ENCODE measurements at places on chromosomes 1 and 21.

DNA sequence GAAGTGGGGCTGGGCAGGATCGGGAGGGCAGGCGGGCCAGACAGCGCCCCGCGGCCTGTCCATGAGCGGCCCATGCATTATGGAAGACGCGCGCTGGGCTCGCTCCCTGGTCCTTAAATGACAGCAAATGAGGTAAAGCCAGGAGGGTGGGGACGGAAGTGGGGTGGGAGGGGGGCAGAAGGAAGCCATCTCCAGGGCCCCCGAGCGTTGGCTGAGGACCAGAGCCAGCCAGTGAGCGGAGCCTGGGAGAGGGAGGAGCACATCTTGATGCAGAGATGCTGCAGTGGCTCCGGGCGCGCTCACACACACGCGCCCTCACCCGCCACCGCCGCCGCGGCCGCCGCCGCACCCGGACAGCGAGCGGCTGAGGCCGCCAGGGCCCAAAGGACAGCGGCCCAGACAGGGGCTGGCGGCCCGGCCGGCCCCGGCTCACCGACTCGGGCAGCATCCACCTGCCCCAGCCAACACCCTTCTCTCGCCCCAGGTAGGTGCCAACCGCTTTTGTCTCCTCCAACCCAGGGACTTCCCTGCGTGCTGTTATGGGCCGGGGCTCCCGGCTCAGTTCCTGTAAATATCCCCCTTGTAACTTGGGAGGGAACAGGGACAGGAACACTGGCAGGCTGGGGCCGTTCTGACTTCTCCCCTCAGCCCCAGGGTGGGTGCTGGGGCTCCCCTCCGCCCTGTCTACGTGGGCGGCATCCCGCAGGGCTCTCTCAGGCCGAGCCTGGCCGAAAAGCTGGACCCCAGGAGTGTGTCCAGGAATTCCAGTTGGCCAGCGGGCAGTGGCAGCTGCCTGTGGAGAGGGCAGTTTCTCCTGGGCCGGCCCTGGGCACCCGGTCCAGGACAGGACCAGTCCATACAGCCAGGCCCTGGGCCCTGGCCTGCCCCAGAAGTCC lies at the start of gene CNTN2:
TSS of gene CNTN2 (plus strand) at position 302 of the 896 bp plus-strand sequence. CDS start 9,974 bp downstream, outside the sequence.
- no peak for DNase-seq

DNA sequence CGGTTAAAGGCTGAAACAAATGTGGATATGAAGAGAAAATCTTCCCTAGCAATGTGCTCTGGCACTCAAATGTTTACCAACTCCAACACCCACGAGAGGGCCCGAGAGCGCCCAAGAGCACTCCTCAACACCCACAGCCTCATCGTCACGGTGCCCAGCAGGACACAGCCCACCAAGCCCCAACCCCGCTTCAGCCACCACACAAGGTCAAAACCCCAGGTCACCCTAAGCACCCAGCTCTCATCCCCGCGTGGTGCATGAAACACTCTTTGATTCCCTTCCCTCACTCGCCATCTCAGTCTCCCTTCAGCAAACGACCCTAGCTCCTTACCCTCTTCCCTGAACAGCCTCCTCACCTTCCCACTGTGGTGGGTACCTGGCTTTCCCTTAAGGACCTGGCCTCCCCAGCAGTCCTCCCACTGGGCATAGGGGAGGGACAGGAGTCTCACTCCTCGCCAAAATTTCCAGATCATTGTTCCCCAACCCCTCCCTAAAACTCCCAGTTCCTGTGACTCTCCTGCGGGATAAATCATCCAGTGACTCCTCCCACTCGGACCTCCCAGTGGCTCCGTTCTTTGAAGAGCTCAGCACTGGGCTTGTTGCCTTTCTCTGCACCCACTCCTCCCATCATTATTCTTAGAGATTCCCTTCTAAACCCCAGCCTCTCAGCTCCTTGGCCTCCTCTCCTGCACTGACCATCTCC lies 170.4 kb upstream of the SYT6 start:
- no peak for DNase-seq

DNA sequence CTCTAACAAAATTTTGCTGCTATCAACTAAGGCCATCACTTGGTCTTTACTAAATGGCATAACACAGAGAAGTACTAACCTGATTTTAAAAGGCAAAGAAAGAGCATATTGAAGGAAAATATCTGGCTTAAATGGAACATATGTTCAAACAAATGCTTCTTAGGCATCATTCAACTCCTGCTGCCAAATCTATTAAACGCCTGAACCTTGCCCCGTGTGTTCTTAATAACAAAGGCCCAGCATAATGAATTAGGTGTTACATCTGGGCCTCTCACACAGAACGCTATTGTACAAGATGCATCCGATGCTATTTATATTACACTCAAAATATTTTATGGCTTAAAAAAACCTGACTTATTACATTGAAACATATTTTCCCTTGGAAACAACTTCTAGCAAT lies 48.4 kb downstream of the B3GALNT2 start:
- no peak for DNase-seq

- no peak for DNase-seq
Measured at GRCh38 chr21:34565238-34565637, 49.7 kb downstream of the RCAN1 start.

- DNase-seq = no peak
Measured at GRCh38 chr1:231016966-231017365, 23.1 kb downstream of the FAM89A start.

GRCh38 chr1:243980471-243980870 lies 70.6 kb upstream of the ZBTB18 start:
- no peak for DNase-seq

GRCh38 chr1:167109125-167109524 lies 15.2 kb downstream of the STYXL2 start:
- no peak for DNase-seq

GRCh38 chr1:32221581-32221979 lies 573 bp downstream of the TMEM234 start:
- no peak for DNase-seq

GRCh38 chr1:51442198-51442597 lies 76.9 kb downstream of the EPS15 start:
- no peak for DNase-seq

- DNase-seq = no peak
Measured at GRCh38 chr1:115539061-115539460, 102.7 kb upstream of the VANGL1 start.

DNA sequence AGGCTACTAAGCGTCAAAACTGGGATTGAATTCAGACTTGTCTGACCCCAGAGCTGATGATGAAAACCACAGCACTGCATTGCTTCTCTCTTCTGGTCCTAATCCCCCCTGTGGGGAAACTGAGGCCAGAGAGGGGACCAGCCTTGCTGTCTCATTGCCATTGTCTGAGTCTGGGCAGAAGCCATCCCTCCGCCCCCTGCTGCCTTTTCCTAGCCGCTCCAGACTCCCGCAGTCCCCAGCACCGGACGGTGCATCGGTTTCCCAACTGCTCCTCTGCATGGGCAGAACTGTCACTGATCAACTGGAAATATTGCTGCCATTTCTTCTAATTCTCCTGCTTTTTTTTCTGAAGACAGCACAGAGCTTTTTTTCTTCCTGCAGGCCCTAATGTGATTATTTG lies 157.4 kb downstream of the ACTL8 start:
- no peak for DNase-seq

GRCh38 chr1:33819913-33820311 lies 44.0 kb upstream of the HMGB4 start:
- no peak for DNase-seq

DNA sequence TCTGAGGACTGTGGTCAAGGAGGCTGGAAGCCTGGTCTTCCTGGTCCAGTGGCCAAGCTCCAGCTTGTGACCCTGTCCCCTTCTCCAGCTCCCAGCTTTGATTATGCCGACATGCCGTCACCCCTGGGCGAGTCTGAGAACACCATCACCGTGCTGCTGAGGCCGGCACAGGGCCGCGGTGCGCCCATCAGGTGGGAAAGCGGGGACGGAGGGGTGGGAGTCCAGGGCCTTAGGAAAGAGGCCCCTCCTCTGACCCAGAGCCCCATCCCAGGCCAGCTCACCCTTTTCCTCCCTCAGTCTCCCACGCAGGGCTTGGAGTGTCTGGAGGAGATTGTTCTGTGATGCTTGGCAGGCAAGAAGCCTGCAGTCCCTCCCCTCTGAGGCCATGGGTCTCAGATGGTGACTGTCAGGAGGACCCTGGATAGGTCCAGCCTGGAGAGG lies 43.6 kb downstream of the PTPRU start:
- DNase-seq = no peak

DNA sequence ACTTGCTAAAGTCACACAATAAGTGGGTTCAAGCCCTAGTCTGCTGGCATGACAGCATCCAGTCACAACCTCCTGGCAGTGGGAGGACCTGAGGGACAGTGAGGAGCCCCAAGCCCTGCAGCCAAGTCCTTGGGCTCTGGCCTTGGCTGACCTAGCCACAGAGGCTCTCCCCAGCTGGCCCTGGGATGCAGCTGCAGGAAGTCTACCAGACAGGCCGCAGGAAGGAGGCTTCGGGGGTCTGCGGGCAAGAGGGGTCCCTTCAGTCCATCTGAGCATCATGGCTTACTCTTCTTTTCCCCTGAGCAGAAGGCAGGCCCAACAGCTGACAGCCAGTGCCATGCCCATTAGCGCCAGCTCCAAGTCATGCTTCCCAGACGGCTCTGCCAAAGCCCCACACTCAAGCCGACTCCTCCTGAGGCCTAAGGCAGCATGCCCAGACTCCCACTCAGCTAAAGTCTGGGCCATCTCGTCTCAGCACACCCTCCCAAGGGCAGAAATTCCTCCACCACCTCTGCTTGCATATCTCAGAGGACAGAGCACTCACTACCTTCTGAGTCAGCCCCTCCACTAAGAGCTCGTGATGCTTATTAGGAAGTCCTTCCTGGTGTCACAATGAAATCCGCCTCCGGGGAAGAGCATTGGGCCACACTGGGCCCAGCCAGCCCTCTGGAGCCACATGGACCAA lies 20.1 kb downstream of the SLC1A7 start:
- no peak for DNase-seq

DNA sequence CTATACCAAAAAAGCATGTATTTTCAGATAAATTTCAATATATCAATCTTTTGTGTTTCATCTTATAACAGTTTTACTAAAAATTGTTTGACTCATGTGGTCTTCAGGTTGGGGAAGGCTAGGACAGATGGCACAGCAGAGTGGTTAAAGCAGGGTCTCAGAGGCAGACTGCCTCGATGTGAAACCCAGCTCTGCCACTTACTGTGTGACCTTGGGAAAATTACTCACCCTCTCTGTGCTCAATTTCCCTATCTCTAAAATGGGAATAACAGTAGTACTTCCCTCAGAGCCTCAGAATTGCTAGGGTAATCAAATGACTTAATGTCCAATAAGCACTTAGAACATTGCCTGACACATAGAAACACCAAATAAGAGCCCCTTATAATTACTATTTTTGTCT lies 262.1 kb upstream of the FMN2 start:
- DNase-seq = no peak

DNA sequence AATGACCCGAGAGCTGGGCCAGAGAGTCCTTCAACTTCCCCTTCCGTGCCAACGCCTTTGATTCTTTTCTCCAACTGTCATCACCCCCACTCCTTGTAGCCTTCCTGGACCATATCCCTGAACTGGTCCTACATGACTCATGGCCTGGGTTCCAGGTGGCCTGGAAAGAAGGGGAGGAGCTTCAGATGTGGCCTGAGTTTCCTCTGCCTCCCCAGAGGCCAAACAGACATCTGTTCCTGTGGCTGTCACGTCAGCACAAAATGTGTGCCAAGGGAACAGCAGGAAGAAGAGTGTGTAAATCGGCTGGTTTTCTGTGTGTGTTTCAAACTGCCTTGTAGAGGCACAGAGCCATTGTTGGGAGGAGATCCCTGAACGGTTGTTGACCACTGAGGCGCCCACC lies 24.9 kb upstream of the KIRREL1 start:
- DNase-seq = no peak

- no peak for DNase-seq
Measured at GRCh38 chr1:7447736-7448135, 323.4 kb upstream of the VAMP3 start.

DNA sequence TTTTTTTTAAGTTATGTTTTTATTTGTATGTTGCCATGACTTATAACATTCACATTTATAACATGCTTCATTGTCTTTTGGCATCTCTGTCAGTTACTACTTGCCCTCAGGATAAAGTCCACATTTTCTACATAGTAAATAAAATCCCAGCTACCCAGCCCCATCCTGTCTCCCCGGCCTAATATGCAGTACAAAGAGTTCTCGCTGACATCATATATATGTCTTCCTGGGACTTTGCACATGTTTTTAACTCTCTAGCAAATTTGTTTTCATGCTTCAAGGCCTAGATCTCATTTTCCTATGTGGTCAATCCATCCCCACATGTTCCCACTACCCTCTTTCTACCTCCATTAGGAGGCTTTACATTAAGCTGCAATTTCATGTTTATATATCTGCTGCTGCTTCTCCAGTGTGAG lies 33.0 kb upstream of the IVNS1ABP start:
- no peak for DNase-seq

DNA sequence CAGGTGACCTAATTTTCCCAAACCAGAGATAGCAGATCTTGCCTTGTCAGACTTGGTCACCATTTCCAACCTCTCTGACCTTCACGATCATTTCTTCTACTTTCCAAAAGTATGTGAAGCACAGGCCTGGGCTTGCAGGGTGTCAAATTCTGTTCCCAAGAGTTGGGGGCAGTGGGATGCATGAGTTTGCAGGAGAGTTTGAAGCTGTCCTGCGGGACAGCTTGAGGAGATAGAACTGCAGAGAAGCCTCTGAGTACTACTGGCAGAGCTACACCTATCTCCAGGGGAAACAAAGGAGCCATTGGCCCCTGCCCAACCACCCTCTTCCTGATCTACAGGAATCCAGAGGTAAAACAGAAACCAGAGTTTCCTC lies 11.3 kb downstream of the TXNIP start:
- no peak for DNase-seq

GRCh38 chr1:184188037-184188436 lies 136.5 kb downstream of the TSEN15 start:
- no peak for DNase-seq

GRCh38 chr1:19636065-19636464 lies 8.0 kb upstream of the NBL1 start:
- no peak for DNase-seq

DNA sequence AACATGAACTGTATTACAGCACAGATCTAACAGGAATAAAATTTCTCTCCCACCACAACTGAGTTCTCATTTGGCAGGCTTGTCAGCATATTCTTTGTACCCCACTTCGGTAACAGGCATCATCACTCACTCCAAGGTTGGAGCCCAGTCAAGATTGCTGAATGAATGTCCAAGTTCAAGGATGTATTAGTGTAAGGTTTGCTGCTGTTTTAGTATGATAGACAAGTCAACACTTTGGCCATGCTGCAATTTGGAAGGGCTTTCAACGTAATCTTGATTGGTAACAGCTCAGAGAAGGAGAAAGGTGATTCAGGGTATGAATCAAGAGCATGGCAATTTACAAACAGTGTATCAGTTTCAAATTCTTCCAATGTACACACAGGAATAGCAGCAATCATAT lies 6.8 kb downstream of the SSX2IP start:
- no peak for DNase-seq

DNA sequence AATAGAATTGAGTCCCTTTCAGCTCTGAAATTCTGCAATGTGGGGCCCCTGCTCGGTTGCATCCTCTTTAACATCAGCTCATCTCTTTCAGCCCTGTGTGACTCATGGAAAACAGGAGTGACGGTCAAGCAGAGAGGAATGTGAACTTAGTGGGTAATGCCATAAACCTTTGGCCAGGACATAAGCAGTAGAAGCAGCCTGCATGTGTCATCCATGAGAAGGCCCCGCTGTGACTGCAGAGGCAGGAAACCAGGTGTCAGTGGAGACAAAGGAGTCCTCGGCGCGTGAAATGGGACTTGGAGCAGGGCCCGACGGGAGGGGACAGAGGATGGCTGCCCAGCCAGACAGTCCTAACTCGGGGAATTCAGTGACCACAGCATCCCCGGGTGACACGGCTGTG lies 21.1 kb upstream of the EPHB2 start:
- peak; percentile 85 for DNase-seq

GRCh38 chr1:186740324-186740723 lies 60.1 kb upstream of the PTGS2 start:
- no peak for DNase-seq
